ENCODE measurements at places on chromosomes 5 and 9. TPM values are rescaled to one million over a fixed set of nuclear protein-coding genes. Genes with fewer than 3 reads are reported as not detected.

- no peaks in the 10 kb centered on the region for H3K36me3 ChIP-seq
- no peak overlapping the region for H3K4me3 ChIP-seq
- no peaks in the 10 kb centered on the region for H3K4me1 ChIP-seq
- H3K27ac ChIP-seq, result no peak overlapping the region
Measured at GRCh38 chr9:73079326-73079725, 72.3 kb upstream of the ANXA1 start.

DNA sequence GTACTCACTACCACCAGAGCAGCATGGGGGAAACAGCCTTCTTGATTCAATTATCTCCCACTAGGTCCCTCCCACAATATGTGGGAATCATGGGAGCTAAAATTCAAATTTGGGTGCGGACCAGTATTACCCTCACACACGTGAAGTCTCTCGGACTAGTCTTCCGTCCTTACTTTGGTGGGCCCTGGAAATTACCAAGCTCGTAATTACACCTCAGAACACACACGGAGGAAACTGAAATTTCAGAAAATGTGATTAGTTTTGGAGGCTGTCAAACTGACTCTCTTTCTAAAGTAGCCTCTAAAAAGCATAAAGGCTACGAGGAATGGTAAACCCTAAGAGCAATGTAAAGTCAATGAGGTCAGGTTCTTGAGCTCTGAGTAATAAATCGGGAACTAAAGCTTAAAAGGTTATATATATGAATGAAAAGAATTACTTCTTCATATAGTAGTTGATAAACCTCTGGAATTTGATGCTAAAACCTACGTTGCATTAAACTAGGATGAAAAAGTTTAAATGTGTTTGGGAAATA, 842 bp upstream of the FEM1C start:
- no peak for DNase-seq
- peak overlapping the region; percentile 99 for H3K27ac ChIP-seq
- no peaks in the 10 kb centered on the region for H3K27me3 ChIP-seq
- H3K4me3 ChIP-seq, result peak overlapping the region; percentile 96
- H3K4me1 ChIP-seq, result peaks cover 32% of the 10 kb centered on the region

GRCh38 chr9:12166518-12166917, 526.7 kb upstream of the TYRP1 start:
- no peaks in the 10 kb centered on the region for H3K4me1 ChIP-seq
- H3K4me3 ChIP-seq, result no peak overlapping the region
- H3K27ac ChIP-seq, result no peak overlapping the region
- no peak for DNase-seq

- no peak for DNase-seq
- H3K27me3 ChIP-seq, result no peaks in the 10 kb centered on the region
- no peaks in the 10 kb centered on the region for H3K4me1 ChIP-seq
- H3K36me3 ChIP-seq, result no peaks in the 10 kb centered on the region
Measured at GRCh38 chr9:79551586-79551985, 20.2 kb upstream of the TLE4 start.

The INSL6 gene
- total RNA-seq, result not detected

GRCh38 chr9:14205463-14205862, 108.5 kb downstream of the NFIB start:
- no peak overlapping the region for H3K4me3 ChIP-seq
- no peaks in the 10 kb centered on the region for H3K4me1 ChIP-seq
- no peak for DNase-seq
- no peak overlapping the region for H3K27ac ChIP-seq

GRCh38 chr5:142403583-142403982, 78.8 kb upstream of the SPRY4 start:
- H3K27ac ChIP-seq, result no peak overlapping the region
- DNase-seq, result no peak
- H3K27me3 ChIP-seq, result peaks cover 2% of the 10 kb centered on the region
- H3K4me3 ChIP-seq, result no peak overlapping the region
- H3K4me1 ChIP-seq, result no peaks in the 10 kb centered on the region

The CD72 gene
- total RNA-seq, result 13.1 TPM

The GKAP1 gene
- 3.9 TPM for total RNA-seq

DNA sequence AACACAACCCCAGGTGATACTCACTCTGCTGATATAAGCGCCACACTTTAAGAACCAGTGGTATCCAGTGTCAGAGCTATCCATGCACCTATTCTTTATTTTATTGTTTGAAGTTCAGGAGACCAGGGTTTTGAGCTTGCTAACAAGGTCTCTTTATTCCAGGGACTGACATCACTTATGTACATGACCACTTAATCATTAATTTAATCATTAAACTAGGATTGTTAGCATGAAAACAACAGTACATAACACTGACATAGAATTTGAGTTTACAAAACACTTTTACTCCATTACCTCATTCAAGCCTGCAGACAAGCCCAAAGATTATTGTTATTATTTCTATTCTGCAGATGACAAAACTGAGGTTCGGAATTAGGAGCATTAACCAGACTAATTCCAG, 151.4 kb upstream of the IQGAP2 start:
- peaks cover 2% of the 10 kb centered on the region for H3K27me3 ChIP-seq
- no peak overlapping the region for H3K27ac ChIP-seq

- H3K4me1 ChIP-seq, result peaks cover 43% of the 10 kb centered on the region
- H3K4me3 ChIP-seq, result peak overlapping the region; percentile 16
Measured at GRCh38 chr9:22079873-22080341, 70.8 kb upstream of the CDKN2B start.

DNA sequence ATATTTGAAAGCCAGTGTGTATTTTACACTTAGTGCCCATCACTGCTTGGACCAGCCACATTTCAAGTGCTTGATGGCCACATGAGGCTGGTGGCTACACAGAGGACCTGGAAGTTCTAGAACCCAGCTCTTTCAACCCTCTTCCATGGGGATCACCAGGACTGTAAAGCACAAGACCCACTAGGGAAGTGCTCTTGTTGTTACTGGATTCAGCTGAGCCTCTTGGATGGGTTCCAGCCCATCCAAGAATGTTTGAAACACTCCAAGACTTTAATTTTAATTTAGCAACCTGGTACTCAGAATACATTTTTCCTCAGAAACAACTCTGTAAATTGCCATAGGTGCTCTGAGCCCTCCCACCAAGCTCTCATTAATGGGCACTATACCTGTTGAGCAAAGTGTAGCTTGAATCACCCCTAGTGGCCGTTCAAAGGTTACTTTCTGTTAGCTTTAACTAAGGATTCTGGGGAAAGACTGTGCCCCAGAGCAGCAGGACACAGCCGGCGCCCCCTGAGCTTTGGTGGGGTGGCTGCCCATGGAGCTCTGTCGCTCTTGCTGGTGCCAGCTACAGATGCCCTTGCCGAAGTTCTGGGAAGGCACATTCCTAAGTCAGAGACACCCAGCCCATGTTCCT, 212.4 kb downstream of the HSD17B3 start:
- no peaks in the 10 kb centered on the region for H3K4me1 ChIP-seq
- H3K27ac ChIP-seq, result no peak overlapping the region
- H3K4me3 ChIP-seq, result no peak overlapping the region
- H3K36me3 ChIP-seq, result no peaks in the 10 kb centered on the region
- H3K27me3 ChIP-seq, result peaks cover 12% of the 10 kb centered on the region

The FBXL7 gene
- total RNA-seq, result not detected

- H3K36me3 ChIP-seq, result no peaks in the 10 kb centered on the region
- no peak overlapping the region for H3K4me3 ChIP-seq
- H3K27me3 ChIP-seq, result peaks cover 6% of the 10 kb centered on the region
- H3K27ac ChIP-seq, result no peak overlapping the region
- H3K4me1 ChIP-seq, result peaks cover 2% of the 10 kb centered on the region
Measured at GRCh38 chr5:36447776-36448175, 146.1 kb upstream of the RANBP3L start.

DNA sequence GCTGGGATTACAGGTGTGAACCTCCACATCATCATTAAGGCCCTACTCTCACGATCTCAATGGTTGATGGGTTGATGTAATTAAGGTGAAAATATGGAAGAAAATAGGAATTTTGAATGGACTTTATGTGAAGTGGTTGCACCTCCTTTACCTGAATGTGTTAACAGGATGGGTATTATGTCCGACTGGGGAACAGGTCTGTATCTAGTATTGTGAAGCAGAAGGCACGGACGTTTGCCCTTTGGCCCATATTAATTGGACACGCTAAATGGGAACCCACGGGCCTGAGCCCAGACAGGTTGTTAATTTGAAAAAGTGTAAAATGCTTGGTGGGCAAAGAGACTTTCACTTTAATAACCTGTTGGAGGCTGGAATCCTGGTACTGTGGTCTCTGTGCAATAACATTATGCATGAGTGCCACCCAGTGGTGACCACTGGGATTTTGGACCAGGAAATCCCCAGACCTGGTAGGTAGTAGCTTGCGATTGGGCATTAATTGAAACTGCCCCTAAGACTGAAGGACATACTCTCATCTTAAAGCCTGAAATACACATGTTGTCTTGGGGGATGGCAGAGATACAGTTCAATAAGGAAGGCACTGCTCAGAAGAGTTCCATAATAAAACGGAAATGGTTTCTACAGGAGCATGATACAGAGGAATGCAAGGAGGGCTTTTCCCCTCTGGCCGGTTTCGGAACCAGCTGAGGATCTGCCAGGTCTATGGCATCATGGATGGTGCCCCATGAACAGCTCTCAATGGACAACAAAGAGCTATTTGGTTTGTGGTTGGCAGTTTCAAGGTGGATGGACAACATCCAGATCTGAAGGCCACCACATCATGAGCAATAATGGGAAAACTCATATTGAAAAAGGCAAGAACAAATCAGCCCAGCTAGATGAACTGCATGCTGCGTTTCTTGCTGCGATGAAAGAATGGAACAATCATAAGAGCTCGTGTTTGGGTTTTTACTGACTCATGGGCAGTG, 26.2 kb upstream of the BICD2 start:
- H3K27me3 ChIP-seq, result peaks cover under 1% of the 10 kb centered on the region
- H3K4me3 ChIP-seq, result no peak overlapping the region

- H3K36me3 ChIP-seq, result no peaks in the 10 kb centered on the region
- no peak for DNase-seq
- H3K4me1 ChIP-seq, result peaks cover 7% of the 10 kb centered on the region
- no peak overlapping the region for H3K27ac ChIP-seq
- no peaks in the 10 kb centered on the region for H3K27me3 ChIP-seq
Measured at GRCh38 chr5:172800088-172800551, 29.1 kb upstream of the DUSP1 start.

The TSLP gene
- 0.65 TPM for total RNA-seq

- H3K4me3 ChIP-seq, result no peak overlapping the region
- no peaks in the 10 kb centered on the region for H3K36me3 ChIP-seq
- no peaks in the 10 kb centered on the region for H3K27me3 ChIP-seq
- H3K4me1 ChIP-seq, result no peaks in the 10 kb centered on the region
- DNase-seq, result no peak
Measured at GRCh38 chr9:118659011-118659410, 710.2 kb downstream of the BRINP1 start.

The CCNH gene
- 68.7 TPM for total RNA-seq

The ARSK gene
- total RNA-seq, result 4.9 TPM

The ARID3C gene
- 0.29 TPM for total RNA-seq

DNA sequence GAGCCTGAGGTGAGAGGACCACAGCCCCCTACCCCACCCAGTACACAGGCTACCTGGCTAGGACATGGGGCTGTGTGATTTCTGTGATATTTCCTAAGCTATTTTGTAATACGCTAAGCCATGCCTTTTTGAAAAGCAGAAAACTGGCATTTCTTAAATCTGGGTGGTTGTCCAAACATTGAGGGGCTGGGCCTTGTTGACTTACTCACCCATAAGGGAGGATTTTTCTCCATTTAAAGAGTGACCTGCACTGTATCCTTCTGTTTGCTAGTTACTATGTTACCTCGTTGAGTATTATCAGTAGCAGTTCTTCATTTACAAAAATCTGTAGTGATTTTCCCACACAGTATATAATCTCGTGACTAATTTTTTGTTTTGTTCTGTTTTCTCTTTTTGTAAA, 117.5 kb upstream of the OTULINL start:
- H3K4me3 ChIP-seq, result no peak overlapping the region
- no peaks in the 10 kb centered on the region for H3K36me3 ChIP-seq
- H3K4me1 ChIP-seq, result no peaks in the 10 kb centered on the region
- no peak overlapping the region for H3K27ac ChIP-seq

The MLANA gene
- not detected for total RNA-seq

The DIMT1 gene
- 59.1 TPM for total RNA-seq

DNA sequence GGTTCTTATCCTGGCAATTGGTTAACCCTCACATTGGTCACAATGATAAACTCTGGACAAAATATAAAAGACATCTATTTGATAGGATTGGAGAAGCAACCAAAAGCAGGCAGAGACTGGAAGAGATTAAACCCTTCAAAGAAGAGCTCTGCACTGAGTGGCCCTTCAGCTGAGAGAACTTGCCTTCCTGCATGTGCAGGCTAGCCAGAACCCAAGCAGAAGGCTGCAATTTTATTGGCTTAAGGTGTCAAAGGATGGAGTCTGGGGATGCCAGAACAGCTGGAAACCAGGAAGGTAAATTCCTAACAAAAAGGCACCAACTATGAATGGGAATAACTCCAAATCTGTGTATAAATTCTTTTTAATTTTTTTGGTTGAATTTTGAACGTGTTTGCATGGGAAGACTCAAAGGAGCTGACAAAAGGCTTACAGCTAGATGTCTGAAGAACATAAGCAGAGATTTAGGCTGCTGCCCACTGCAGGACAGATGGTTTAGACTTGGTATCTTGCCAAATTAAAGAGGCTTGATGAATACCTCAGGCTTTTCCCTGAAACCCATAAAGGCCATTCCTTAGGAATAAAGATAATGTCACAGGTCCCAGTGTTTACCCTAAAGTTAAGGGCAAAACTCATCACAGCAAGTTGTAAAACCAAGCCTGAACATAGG, 66.3 kb downstream of the NR2F1 start:
- H3K4me3 ChIP-seq, result no peak overlapping the region
- peaks cover 2% of the 10 kb centered on the region for H3K4me1 ChIP-seq
- no peaks in the 10 kb centered on the region for H3K36me3 ChIP-seq
- no peaks in the 10 kb centered on the region for H3K27me3 ChIP-seq
- H3K27ac ChIP-seq, result no peak overlapping the region

DNA sequence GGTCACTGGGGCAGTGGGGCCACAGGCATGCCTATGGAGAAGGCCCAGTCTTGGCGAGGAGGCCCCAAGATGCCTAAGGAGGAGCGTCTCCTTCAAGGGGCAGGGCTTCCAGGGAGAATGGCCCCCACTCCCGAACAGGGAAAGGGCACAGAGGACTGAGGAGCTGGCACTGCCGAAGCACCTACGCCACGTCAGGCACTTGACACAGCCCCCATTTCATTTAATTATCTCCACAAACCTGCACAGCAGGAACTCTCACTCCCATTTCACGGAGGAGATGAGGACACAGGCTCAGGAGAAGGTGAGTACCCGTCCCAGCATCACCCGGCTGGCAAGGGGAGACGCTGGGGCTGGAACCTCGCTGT, 26.0 kb downstream of the EGR1 start:
- H3K4me3 ChIP-seq, result peak overlapping the region; percentile 26
- H3K4me1 ChIP-seq, result peaks cover 16% of the 10 kb centered on the region
- no peaks in the 10 kb centered on the region for H3K36me3 ChIP-seq
- no peak overlapping the region for H3K27ac ChIP-seq
- H3K27me3 ChIP-seq, result peaks cover 22% of the 10 kb centered on the region
- no peak for DNase-seq

The FCHO2 gene
- 0.32 TPM for total RNA-seq
